ENCODE measurements at places on chromosomes 4 and X. TPM values are rescaled to one million over a fixed set of nuclear protein-coding genes. Genes with fewer than 3 reads are reported as not detected.

DNA sequence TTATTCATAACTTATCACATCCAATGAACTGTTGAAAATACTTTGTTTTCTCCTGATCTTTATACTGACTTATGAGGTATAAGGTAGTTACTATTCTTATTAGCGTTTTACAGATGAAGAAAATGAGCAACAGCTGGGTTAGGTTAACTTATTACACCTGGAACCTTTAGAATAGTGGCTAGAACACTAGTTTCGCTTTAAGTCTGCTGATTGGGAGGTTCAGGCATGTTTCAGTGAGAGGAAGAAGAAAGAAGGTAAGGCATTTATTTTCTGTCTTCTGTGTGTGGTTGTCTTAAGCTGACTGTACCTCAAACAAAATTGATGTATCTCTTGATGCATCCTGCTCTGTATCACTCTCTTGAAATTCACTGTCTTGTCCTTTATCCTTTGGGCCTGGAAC lies 302.5 kb downstream of the GRID2 start:
- no peak for DNase-seq

LRCH2 gene
- 11.5 TPM for polyA plus RNA-seq

ANXA10 gene
- 0.14 TPM for polyA plus RNA-seq

- DNase-seq: no peak
Measured at GRCh38 chr4:60482921-60483351, 717.2 kb upstream of the ADGRL3 start.

HS6ST2 gene
- polyA plus RNA-seq: 24.0 TPM

PGRMC2 gene
- 117 TPM for polyA plus RNA-seq

- no peak for DNase-seq
Measured at GRCh38 chr4:31737419-31737818, 1017.2 kb downstream of the PCDH7 start.

LARP1B gene
- polyA plus RNA-seq: 25.4 TPM

VSIG4 gene
- polyA plus RNA-seq: 4.4 TPM

GRCh38 chr4:837772-838171 lies 11.8 kb upstream of the CPLX1 start:
- no peak for DNase-seq

FATE1 gene
- not detected for polyA plus RNA-seq

- DNase-seq: no peak
Measured at GRCh38 chr4:6104541-6105130, 86.4 kb upstream of the C4orf50 start.

CPE gene
- polyA plus RNA-seq: 122 TPM

- no peak for DNase-seq
Measured at GRCh38 chr4:41619161-41619560, 81.2 kb downstream of the LIMCH1 start.

ZNF630 gene
- 3.6 TPM for polyA plus RNA-seq

DNA sequence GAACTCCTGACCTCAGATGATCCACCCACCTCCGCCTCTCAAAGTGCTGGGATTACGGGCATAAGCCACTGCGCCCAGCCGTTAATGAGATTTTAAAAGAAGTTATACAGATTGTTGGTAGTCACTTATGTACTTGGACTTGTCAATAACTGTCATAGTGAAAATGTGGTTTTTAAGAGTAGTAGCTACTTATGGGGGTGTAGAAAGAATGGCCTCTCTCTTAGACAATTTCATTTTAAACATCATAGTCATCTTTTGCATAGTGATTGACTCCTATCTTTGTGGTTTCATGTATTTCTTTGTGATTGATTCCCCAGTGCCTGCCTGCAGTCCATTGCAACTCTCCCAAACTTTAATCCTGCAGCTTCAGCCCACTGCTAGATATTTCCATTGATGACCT lies 17.4 kb downstream of the FAM199X start:
- DNase-seq: no peak

DNA sequence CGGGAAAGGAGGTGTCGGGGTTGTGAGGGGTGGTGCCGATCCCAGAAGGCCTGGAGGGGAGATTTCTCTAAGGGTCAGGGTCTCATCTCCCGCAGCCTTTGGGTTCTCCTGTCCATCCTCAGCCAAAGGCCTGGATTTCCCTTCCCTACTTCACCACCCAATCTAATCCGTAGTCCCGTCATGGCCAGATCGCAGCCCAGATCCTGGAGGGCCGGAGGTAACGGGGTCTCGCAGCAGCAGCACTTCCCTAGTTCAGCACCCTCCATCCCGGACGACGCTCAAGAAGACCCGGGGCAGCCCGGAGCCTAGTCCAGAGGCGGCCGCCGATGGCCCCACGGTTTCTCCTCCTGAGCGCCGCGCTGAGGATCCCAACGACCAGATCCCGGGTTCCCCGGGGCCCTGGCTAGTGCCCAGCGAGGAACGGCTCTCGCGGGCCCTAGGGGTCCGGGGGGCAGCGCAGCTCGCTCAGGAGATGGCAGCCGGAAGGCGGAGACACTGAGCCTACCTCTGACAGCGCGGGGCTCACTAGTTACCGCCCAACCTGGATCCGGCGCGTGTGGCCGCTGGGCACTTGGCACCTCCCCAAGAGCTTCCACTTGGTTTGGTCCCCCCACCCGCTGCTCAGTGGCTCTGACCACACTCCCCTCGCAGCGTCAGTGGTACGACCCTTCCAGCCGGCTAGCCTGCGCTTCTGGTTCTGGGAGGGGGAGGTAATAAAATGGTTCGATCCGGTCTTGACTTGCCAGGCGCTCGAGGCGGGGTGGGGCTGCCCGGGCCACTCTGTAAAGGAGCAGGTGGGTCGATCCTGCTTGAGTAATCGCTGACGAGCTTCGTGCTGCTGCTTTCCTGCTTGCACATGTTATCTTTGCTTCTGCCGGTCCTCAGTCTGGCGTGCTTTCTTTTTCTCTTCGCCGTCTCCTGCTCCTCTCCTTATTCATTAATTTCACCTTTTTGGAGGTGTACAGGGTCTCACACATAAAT lies 3.6 kb downstream of the MAGIX start:
- DNase-seq: peak; percentile 71

GRCh38 chr4:4341861-4342650 lies 44.8 kb upstream of the NSG1 start:
- DNase-seq: no peak

- no peak for DNase-seq
Measured at GRCh38 chr4:109969919-109970318, 57.2 kb downstream of the EGF start.

GRCh38 chr4:141403782-141404181 lies 183.1 kb downstream of the ZNF330 start:
- DNase-seq: no peak

- DNase-seq: no peak
Measured at GRCh38 chr4:32858971-32859370, 2138.8 kb downstream of the PCDH7 start.

DNA sequence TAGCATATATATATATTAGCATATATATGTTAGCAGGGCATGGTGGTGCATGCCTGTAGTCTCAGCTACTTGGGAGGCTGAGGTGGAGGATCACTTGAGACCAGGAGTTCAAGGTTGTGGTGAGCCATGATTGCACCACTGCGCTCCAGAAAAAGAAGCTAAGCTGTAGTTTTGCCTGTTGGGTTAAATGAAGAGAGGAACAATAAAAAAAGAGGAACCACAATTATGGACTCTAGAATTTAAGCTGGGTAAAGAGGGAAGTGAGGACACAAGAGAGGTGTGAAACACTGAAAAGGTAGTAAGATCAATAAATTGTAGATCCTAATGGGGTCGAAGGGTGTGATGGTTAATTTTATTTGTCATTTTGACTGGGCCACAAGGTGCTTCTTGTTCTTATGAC lies 40.5 kb upstream of the HSD17B10 start:
- DNase-seq: no peak

CT47B1 gene
- not detected for polyA plus RNA-seq

DNA sequence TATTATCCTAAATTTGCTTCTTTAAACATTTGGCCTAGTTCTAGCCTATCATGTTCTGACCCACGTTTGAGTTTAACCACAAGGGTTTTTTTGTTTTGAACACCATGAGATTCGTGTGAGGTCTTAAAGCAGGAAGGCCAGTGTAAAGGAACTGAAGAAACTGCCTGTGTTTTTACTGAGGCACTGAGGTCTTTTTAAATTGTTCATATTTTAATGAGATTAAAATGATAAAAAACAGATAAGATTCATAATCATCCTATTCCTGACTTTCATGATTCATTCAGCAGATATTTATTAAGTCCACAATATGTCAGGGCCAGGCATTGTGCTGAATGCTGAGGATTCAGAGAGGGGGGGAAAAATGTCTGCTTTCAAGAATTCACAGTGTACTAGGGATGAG lies 3.2 kb downstream of the RPS6KA3 start:
- DNase-seq: no peak

All from renal cortex interstitium (tissue), 15 donors.